Bronchial epithelial cell (primary cell): ENCODE measurements at places on chromosomes 12 and 14. TPM values are rescaled to one million over a fixed set of nuclear protein-coding genes. Genes with fewer than 3 reads are reported as not detected.

Gene PNMA1
- total RNA-seq: 10.5 and 13.1 TPM in 2 replicates

Gene GPR137C
- total RNA-seq: under 0.01 and 0.26 TPM in 2 replicates

Gene EML5
- total RNA-seq: 0.77 TPM in 1 of 2 replicates, not detected in the other

Gene AKT1
- total RNA-seq: 164 and 191 TPM in 2 replicates

Gene PRPH
- total RNA-seq: 0.26 and 0.51 TPM in 2 replicates

GRCh38 chr14:96486705-96487104, 15.5 kb upstream of the PAPOLA start:
- no peak for DNase-seq

GRCh38 chr12:120798696-120799095, 73.1 kb downstream of the ACADS start:
- no peak for DNase-seq

GRCh38 chr14:73245480-73246325, 8.4 kb downstream of the PAPLN start:
- DNase-seq: peak; percentile 39

GRCh38 chr14:26104717-26105116, 493.1 kb downstream of the NOVA1 start:
- no peak for DNase-seq

DNA sequence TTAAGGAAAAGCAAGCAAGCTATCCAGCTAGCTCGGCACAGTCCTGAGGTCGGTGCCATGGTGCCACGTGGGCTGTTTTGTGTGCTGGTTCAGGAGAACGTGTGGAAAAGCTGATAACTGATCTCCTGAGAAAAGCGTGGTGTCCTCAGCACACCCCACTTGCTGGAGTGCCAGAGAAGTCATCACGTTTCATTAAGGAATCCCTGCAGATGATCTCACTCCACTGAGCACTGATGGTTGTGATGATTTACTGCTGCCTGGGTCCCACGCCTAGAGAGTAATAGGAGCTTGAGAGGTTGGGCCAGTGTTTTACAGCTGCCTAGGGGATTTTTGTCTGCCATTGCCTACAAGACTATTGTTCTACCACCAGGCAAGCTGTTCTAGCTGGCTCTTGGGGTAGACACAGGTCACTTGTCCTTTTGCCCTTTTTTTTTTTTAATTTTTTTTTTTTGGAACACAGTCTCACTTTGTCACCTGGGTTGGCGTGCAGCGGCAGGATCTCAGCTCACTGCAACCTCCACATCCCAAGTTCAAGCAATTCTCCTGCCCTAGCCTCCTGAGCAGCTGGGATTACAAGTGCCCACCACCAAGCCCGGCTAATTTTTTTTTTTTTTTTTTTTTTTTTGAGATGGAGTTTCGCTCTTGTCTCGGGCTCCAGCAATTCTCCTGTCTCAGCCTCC, 42.3 kb upstream of the EVL start:
- no peak for DNase-seq

DNA sequence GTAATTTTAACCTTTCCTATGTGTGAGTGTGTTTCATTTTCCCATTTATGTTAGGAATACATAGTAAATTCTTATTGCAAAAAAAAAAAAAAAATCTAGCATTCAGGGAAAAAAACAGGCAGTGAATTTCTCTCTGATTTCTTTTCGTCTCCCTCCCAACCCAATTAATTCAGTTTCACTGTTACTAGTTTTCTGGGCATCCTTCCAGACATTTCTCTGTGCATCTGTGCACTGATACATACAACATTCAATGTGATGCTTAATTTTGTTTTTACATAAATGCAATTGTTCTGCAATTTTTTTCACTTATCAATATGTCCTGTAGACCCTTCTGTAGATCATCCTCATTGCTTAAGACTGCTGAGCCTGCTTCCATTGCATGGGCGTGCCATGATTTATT, 694.3 kb upstream of the TBX3 start:
- no peak for DNase-seq

- DNase-seq: no peak
These were observed 158.2 kb upstream of the C14orf180 start for GRCh38 chr14:104421401-104421821.

DNA sequence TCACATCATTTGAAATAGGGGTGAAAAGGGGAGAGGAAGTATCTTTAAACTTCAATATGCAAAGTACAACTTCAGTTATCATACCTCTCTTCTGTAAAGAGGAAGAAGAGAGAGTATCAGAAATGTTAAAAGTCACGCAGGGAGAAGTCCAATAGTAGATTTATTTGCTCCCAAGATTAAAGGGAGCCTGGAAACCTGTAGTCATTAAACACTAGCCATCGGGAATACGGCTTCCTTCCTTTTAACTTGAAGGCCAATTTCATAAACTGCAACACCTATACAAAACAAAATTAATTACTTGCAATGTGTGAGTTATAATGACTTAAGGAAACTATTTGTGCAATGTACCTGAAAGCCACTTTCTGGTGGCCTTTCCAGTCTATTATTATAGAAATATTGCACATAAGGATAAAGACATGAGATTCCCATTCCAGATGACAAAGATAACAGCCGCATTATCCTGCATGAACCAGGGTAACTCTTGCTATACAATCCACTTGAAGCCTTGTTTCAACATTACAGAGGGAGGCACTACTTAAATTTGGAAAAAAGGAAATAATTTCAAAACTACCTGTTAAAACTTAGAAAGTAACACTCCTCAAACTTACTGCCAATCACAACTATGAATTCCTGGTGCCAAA, 4.6 kb downstream of the BTG1 start:
- no peak for DNase-seq

GRCh38 chr12:65164774-65165173, 4.6 kb upstream of the LEMD3 start:
- no peak for DNase-seq

GRCh38 chr12:110228756-110229155, 52.3 kb upstream of the ATP2A2 start:
- no peak for DNase-seq

GRCh38 chr12:12560587-12561370, 1.9 kb downstream of the DUSP16 start:
- DNase-seq: peak; percentile 93

DNA sequence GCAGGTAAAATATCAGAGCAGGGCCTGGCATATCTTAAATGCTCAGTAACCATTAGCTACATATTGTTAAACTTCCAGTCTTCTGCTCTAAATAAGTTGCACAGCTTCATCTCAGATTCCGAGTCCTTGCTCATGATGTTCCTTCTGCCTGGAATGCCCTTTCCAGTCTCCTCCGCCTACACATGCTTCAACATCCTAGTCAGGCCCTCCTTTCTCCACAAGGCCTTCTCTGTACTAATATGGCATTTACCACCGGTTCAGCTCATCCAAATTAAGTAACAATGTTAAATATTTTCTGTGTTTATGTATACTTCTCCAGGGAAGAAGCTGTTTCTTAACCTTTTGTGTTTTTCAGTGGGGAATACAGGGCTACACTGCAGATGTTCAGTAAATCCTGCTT, 8.5 kb downstream of the DHH start:
- no peak for DNase-seq

DNA sequence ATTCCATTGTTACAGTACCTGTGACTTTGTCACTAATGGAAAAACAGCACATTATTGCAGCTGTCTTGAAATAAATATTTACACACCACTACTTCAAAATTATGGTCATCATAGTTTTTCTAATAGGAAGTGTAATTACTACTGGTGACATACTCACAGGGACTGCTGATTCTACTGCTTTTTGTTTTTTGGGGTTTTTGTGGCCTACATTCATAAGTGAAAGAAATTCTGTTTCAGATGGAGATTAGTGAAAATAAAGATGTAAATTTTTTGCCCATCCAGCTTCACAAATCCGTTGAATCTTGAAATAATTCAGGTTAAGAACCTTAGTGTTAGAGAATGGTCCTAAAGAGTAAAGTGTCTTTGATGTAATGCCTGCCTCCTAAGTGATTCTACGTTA, 17.5 kb downstream of the KNTC1 start:
- DNase-seq: no peak

DNA sequence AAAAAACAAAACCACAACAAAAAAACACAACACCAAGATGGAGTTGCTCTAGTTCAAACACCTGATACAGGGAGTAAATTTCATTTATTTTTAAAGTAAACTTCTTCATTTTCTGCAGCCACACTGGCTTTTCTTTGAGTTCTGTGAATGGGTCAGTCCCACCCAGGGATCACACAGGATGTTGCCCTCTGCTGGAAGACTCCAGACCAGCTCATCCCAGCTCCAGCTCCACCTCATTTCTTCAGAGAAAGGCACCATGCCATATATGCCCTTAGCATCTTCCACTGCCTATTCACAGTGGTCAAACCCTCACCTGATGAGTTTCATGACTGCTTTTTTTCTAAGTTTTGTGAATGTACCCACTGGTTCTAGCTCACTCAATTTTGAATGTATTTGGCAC, 8.0 kb downstream of the GLIPR1 start:
- DNase-seq: peak; percentile 28

DNA sequence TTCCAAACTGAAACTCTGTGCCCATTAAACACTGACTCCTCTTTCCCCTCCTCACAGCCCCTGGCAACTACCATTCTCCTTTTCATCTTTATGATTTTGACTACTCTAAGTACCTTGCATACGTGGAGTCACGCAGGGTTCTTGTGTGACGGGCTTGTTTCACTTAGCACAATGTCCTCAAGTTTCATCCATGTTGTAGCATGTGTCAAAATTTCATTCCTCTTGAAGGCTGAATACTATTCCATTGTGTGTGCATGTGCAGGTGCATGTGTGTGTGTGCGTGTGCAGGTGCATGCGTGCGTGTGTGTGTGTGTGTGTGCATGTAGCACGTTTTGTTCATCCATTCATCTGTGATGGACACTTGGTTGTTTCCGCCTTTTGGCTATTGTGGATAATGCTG, 106.1 kb downstream of the ZFP36L1 start:
- DNase-seq: no peak

- DNase-seq: no peak
These were observed 6.3 kb downstream of the B4GALNT3 start for GRCh38 chr12:466039-466438.

DNA sequence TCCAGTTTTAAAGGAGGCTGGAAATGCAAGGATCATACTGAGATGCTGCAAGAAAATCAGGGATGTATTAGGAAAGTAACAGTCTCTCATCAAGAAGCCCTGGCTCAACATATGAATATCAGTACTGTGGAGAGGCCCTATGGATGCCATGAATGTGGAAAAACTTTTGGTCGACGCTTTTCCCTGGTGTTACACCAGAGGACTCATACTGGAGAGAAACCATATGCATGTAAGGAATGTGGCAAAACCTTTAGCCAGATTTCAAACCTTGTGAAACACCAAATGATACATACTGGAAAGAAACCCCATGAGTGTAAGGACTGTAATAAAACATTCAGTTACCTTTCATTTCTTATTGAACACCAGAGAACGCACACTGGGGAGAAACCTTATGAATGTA, 24.5 kb downstream of the ZNF891 start:
- DNase-seq: no peak

DNA sequence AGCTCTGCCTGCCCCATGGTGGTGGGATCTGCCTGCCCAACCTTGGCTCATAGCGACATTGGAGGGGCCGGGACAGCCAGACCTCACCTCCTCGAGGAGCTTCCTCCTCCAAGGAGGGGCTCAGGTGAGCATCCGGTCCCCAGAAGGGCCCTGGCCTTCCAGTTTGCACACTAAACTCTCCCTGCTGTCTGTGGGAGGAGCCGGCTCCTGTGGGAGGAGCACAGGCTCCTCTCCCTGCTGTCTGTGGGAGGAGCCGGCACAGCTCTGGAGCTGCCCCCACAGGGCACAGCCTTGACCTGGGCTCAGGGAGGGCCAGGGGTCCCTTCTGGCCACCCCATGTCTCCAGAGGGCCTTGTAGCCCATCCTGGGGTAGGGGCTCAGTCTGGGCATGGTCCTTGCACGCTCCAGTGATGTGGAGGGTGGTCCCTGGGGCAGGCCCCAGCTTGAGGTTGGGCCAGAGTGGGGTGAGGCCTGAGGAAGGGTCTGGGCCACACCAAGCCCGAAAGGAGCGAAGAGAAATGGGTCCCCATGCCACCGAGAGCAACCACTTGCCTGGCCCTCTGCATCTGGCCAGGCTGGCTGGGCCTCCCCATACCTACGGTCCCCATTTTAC, 147.5 kb upstream of the C14orf180 start:
- no peak for DNase-seq

DNA sequence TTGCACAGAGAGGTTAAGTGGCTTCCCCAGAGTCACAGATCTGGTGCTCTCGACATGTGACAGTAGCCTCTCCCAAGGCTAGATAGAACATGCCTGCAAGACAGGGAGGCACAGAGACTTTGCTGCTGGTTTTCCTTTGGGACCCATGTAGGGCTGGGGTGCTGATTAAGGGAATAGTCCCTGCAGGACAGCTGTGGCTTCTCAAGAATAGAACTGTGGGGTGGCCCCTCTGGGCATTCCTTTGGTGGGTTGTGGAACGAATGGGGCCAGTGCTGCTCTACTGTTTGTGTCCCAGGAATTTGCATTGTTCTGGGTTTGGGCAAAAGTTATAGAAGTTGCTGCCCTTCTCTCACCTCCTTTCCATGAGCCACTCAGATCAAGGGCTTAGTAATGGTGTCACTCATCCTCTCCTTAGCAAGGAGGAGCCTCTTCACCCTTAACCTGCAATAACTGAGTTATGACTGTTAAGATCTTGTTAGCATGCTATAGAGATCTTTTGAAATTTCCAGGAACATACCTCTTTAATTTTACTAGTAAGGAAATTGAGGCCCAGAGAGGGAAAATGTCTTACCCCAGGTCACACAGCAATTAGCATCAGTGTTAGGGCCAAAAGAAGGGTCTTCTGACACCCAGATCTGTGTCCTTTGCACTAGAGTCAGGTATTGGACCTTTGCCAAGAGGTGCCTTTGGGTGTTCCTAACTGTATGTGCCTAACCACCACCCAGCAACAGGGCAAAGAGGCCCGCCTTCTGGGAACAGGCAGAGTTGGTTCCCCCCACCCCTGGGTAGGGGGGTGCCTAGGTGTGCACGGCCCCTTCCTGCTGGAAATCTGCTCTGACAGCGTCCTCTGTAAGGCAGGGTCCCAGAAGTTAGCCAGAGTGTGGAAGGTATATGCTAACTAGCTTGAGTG, 31.4 kb downstream of the CD9 start:
- peak; percentile 40 for DNase-seq

DNA sequence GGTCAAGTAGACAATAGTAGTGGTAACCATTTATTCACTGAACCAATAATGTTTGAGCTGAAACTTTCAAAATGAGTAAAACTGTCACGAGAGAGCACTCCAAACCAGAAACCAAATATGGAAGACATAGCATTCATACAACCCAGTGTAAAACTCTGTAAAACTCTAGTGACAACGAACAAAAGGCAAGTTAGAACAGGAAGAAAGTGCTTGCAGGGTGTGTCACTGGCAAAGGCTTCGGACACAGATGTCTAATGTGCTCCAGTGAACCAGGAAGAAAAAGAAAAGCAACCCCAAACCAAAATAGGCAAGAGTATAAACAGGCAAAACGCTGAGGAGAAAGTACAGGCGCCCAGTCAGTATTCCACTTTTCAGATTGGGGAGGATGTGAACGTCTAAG, 79.3 kb upstream of the FZD10 start:
- peak; percentile 88 for DNase-seq

- DNase-seq: no peak
These were observed 265.5 kb downstream of the SEC23A start for GRCh38 chr14:38837343-38838048.

GRCh38 chr12:101343893-101344292, 63.7 kb downstream of the ARL1 start:
- DNase-seq: no peak

GRCh38 chr14:101992708-101993107, 28.3 kb downstream of the DYNC1H1 start:
- no peak for DNase-seq
